Stimulated activated naive CD8-positive, alpha-beta T cell treated with anti-CD3 and anti-CD28 coated beads, Interleukin-15, amount 100 ng/mL, for 72 hours (primary cell): ENCODE measurements at places on chromosomes 13 and 19.

DNA sequence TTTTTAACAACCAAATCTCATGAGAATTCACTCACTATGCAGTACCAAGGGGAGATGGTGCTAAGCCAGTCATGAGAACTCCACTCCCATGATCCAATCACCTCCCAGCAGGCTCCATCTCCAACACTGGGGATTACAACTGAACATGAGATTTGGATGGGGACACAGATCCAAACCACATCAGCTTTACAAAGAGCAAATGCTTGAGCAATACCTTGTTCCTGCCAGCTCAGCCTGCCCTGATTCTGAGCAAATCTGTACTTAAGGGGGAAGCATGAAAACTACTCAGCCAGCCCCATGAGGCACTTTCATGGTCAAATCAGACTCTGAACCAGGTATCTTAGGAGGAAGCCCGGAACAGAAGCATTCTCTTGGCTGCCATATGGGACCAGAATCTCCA lies 259.9 kb downstream of the TBC1D4 start:
- no peak for DNase-seq

- no peak for DNase-seq
Observed at GRCh38 chr13:66323745-66324347, 906.3 kb downstream of the PCDH9 start.

DNA sequence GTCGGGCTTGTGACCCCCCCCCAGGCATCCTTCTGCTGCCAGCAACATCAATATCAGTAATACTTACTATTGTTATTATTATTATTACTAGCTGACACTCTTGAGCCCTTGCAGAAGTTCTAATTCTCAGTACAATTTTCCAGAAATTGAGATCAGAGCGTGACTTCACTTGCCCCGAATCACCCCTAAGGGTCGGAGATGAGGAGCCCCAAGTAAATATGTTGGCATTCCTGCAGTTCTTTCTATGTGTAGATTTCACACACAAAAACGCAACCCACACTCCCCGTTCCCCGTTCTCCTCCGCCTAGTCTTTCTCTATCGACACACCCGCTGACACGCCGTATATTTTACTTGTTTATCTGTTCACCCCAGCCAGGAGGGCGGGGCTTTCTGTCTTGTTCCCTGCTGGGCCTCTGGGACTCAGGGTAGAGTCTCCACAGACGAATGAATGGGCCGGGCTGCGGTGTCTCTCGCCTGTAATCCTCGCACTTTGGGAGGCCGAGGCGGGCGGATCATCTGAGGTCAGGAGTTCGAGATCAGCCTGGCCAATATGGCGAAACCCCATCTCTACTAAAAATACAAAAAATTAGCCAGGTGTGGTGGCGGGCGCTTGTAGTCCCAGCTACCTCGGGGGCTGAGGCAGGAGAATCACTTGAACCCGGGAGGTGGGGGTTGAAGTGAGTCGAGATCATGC lies 14.7 kb downstream of the TLE5 start:
- peak; percentile 55 for DNase-seq

- DNase-seq, result no peak
Observed at GRCh38 chr13:48775285-48775684, 121.6 kb downstream of the CYSLTR2 start.

DNA sequence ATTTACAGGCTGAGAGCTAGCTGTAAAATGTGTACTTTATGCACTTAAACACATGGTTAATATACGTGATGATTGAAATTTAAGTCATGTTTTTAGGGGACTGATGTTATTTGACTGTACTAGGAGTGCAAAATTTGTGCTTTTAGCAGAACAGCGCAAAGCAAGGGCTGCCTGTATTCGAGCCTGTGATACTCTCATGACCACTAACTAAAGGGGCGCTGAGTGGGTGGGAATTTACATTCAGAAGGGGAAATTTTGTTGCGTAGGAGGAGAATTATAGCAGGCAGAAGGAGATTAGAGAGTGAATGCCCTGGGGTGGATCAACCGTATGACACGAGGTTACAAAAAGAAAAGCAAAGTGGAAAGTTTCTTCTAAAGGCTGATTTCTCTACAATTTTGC lies 271.8 kb upstream of the HTR2A start:
- DNase-seq, result no peak
